ENCODE measurements at places on chromosomes 1 and 21.

DNA sequence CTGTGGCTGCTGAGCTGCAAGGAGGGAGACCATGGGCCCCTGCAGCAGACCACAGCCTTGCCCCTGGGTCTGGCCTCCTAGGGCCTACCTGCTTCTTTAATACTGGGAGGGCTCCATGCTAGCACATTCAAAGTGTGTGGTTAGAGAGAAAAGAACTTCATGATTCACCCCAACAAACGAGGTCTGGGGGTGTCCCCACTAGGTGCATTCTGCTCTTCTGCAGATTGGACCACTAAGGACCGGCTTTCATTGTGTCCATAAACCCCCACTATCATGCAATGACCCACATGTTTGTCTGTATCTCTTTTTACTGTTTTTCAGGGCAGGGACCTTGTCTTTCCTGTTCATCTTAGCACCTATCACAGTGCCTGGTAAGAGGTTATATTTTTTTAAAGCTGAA, 185.4 kb downstream of the OMA1 start:
- DNase-seq, result no peak

DNA sequence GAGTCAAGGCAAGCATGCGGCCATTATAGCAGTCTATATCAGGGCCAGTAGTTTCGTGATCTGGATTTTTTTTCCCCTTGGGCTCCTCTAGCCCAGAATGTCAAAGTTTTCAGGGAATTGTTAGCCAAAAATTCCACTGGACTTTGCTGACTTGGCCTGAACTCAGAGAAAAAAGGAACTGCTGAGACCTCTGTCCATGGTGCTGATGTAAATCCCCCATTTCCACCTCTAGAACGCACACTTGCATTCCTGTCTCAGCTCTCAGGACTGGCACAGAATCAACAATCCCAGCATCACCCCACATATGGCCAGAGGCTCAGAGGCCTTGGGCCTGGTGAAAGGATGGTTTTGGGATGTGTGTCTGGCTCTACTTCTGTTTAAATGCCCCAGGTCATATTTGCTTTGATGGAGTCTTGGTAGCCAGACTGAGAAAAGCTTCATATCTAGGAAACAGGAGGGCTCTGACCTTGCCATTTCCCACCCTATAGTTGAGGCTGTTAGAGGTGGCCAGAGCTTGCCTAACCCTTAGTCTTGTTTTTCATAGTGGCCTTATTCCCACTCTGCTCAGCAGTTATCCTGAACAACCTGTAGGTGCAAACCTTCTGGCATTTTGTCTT, 16.9 kb upstream of the EFCAB14 start:
- DNase-seq, result no peak

DNA sequence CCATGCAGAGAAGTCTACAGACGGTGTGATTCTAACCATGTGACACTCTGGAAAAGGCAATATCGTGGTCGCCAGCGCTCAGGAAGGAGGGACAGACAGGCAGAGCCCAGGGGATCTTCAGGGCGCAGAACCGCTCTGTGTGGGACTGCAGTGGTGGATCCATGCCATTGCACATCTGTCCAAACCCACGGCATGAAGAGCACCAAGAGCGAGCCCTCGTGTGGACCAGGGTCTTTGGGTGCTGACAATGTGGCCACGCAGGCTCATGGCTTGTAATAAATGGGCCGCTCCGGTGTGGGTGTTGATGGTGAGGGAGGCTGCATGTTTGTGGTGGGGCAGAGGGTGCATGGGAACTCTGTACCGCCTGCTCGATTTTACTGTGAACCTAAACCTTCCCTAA, 25.3 kb upstream of the POFUT2 start:
- DNase-seq, result no peak

GRCh38 chr1:201466492-201466891, 2.5 kb downstream of the PHLDA3 start:
- DNase-seq, result no peak

- no peak for DNase-seq
Observed at GRCh38 chr1:7366955-7367665, 404.0 kb upstream of the VAMP3 start.

DNA sequence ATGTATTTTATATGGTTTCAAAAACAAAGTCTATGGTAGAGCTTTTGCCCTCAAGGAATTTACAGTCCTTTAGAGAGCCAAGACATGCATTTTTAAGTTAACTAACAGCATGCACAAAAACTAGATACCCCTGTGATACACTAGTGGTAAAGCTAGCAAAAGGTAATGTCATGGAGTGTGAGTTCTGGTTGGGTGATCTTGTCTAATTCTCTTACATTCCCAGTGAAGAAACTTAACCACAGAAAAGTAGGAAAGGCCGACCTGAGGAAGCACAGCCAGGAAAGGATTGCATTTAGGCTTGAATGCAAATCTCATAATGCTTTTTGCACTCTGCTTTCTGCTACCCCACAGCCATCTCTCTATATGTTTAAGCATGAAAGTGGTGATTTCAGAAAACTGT, 202.2 kb downstream of the ROR1 start:
- DNase-seq, result no peak

GRCh38 chr1:64601207-64601606, 131.3 kb downstream of the CACHD1 start:
- no peak for DNase-seq

- peak; percentile 56 for DNase-seq
Observed at GRCh38 chr21:44297525-44298290, 2.1 kb upstream of the PFKL start.

- no peak for DNase-seq
Observed at GRCh38 chr1:234586892-234587485, 23.0 kb downstream of the IRF2BP2 start.

- DNase-seq, result no peak
Observed at GRCh38 chr1:231850786-231851185, 224.2 kb downstream of the DISC1 start.

DNA sequence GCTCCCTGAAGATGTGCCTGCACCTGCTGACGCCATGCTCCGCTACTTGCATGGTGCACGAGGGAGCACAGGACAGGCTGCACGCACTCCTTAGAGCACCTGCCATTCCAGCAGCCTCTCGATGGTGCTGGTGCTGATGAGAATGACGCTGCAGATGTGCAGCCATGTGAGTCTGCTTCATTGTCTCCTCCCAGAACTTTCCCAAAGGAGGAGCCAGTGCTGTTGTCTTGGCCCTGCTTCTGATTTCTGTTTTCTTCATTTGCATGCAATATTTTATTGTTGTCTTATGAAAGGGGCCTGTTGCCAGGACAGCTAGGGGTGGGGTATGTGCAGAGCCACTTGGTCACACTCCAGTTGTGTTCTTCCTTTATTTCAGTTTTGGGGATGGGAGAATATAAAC, 70.1 kb downstream of the PCBP3 start:
- no peak for DNase-seq

- DNase-seq, result no peak
Observed at GRCh38 chr1:24720152-24720551, 25.1 kb upstream of the CLIC4 start.

- no peak for DNase-seq
Observed at GRCh38 chr1:147579532-147579931, 38.2 kb downstream of the BCL9 start.

DNA sequence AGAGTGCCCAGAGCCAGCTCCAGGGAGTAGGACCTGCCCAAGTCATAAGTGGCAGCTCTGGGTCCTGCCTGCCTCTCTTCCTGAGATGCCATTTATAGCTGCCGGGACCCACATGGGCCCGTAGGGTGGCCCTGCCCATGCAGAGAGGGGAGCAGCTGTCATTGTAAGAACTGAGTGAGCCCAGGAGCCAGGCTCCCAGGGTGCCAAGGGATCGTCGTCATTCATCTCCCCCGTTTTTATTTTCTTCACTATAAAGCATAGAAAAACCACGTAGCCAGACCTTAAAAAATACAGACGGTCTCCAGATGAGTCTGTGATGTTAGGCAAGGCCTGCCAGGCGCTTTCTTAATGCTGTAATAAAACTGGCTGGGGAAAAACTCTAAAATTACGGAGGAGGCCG, 90.7 kb downstream of the IGSF21 start:
- DNase-seq, result no peak

GRCh38 chr1:47689894-47690293, 252.1 kb downstream of the FOXD2 start:
- DNase-seq, result no peak

GRCh38 chr1:163346326-163346870, 24.6 kb downstream of the NUF2 start:
- no peak for DNase-seq

DNA sequence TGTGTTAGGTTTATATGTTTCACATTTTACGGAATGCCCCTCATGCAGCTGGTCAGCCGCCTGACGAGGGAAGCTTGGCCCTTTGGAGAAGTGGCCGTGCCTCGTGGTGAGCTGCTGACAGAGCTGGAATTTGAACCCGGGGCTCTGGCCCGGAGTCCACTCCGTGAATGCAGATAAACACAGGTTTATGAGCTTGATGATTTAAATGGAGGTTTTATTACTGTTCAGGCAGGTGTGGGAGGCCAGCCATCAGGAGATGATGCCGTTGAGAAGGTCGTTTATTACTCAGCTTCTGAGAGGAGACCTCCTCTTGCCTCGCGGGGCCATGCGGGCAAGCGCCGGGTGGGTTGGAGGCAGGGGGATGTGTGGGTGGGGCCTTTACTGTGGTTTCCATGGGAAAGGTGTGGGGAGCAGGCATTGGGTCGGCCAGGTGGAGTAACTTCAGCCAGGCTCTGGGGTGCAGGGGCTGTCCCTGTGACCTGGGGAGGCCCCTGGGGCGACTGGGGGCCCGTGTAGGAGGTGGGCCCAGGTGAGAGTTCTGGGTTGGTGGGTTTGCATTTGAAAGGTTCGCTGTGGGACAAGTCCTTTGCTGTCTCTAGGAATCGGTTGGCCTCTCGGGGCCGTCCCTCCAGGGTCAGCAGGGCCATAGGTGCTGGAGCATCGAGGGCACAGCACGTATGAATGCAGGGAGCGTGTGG, 22.0 kb downstream of the PRKCZ start:
- DNase-seq, result no peak

- DNase-seq, result no peak
Observed at GRCh38 chr1:22880174-22880601, 92.5 kb downstream of the LACTBL1 start.

DNA sequence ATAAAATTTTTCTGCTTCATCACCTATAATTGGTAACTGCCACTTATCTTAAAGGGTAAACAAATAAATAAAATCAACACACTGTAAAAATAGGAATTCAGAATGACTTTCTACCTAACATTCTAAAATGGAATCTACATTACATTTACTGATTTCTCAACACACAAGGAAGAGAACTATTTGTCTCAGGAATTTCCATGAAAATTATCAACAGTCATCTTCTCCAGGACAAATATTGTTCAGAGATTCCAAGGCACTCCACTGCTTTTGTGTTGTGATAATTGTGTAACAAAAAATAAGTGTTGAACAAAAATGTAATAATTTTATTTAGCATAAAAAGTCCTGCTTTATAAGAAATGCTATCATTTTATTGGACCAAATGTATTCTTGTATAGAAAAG, 7.3 kb downstream of the ODF2L start:
- DNase-seq, result no peak

- no peak for DNase-seq
Observed at GRCh38 chr1:114008993-114009392, 29.7 kb downstream of the OLFML3 start.

GRCh38 chr1:213387380-213388015, 336.5 kb downstream of the RPS6KC1 start:
- no peak for DNase-seq

- no peak for DNase-seq
Observed at GRCh38 chr1:117698398-117699160, 92.7 kb downstream of the TENT5C start.

DNA sequence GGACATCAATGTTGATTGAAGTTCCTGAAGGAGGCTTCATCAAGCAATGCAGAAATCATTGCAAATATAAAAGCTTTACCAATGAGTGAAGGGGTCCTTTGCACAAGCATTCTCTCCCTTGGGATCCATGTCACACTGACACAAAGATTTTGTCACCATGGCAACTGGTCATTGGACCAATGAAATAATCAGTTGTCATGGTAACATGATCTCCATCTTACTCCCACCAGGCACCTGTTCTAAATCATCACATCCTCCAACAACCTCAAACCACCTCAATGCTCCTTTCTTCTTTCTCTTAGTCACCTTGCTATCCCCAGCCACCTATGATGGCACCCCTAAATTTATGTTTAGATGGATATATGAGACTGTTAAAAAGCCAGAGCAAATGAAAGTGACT, 13.5 kb upstream of the FOXJ3 start:
- DNase-seq, result no peak

- DNase-seq, result no peak
Observed at GRCh38 chr1:30809514-30810263, 52.1 kb upstream of the LAPTM5 start.

DNA sequence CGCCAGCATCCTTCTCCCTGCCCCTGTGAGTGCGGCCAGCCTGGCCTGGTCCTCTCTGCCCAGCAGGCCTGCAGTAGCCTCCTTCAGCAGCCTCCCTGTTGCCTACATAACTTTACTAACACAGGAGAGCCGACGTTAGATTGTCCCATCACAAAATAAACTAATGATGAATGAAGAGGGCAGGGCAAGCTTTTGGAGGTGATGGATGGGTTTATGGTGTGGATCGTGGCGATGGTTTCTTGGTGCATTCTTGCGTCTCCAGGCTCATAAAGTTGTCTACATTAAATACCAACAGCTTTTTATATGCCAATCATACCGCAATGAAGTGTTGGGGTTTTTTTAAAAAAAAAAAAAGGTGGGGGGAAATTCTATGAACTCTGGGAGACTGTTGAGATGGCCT, 164.5 kb downstream of the PRDM16 start:
- DNase-seq, result no peak

- no peak for DNase-seq
Observed at GRCh38 chr1:32651461-32652073, 559 bp downstream of the RBBP4 start.

- DNase-seq, result no peak
Observed at GRCh38 chr1:209435654-209436566, 147.6 kb upstream of the CAMK1G start.

- DNase-seq, result no peak
Observed at GRCh38 chr1:218347336-218347722, 2.2 kb downstream of the TGFB2 start.

GRCh38 chr1:229132106-229132443, 138.8 kb upstream of the RAB4A start:
- DNase-seq, result no peak

- no peak for DNase-seq
Observed at GRCh38 chr1:234611847-234612351, 1.9 kb upstream of the IRF2BP2 start.

GRCh38 chr1:184030433-184031091, 7.0 kb downstream of the COLGALT2 start:
- no peak for DNase-seq

Measured in activated CD8-positive, alpha-beta memory T cell treated with anti-CD3 and anti-CD28 coated beads for 4 hours (primary cell).